NCI-H2029 (cell line): ENCODE measurements at places on chromosomes 7 and 10.

- DNase-seq, result no peak
Measured at GRCh38 chr10:8981277-8981676, 926.8 kb downstream of the GATA3 start.

- DNase-seq, result no peak
Measured at GRCh38 chr10:35545878-35546590, 59.1 kb upstream of the GJD4 start.

GRCh38 chr10:124239696-124240095 lies 146.3 kb upstream of the CHST15 start:
- DNase-seq, result no peak

DNA sequence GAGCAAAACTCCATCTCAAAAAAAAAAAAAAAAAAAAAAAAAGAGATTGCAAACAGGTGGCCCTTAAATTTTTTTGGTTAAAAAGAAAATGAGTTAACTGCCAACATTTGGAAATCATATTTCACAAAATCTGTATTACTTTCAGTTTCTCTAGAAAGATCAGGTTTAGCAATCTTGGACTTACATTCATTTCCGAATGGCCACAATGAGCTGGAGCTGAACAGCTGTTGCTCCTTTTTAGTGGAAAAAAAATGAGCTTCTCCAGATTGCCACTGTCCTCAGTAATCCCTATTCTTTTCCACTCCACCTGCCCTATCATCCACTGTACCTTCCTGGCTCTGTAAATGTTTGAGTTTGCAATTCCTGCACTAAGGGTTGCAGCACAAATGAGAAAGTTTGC lies 43.6 kb downstream of the RAB11FIP2 start:
- DNase-seq, result no peak

GRCh38 chr10:95241533-95241932 lies 47.5 kb downstream of the ACSM6 start:
- peak; percentile 85 for DNase-seq

- DNase-seq, result no peak
Measured at GRCh38 chr7:130293521-130293920, 560 bp downstream of the CPA4 start.

GRCh38 chr7:13169356-13169755 lies 481.9 kb downstream of the ARL4A start:
- no peak for DNase-seq

DNA sequence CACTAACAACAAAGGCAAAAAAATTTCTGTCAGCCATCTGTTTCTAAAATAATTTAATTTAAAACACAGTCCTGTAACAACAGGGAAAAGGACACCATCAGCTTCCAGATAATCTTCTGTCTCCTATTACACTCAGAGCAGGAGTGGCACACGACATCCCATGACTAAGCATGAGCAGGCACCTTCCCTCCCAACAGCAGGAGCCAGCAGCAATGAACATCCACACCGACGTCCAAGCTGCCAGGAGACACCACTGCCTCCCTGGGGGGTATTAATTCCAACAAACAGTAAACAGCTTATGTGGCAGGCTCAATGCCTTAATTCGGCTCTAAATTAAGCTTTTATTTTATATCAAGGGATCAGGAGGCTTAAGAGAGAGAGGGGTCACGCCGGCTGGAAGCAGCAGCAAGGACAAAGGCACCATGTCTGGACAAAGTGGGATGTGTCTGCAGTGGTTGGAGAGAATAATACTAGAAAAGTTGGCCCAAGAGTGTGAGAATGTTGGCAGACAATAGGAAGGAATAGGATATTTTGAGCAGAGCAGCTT lies 45.7 kb downstream of the KIAA1549 start:
- DNase-seq, result peak; percentile 68

DNA sequence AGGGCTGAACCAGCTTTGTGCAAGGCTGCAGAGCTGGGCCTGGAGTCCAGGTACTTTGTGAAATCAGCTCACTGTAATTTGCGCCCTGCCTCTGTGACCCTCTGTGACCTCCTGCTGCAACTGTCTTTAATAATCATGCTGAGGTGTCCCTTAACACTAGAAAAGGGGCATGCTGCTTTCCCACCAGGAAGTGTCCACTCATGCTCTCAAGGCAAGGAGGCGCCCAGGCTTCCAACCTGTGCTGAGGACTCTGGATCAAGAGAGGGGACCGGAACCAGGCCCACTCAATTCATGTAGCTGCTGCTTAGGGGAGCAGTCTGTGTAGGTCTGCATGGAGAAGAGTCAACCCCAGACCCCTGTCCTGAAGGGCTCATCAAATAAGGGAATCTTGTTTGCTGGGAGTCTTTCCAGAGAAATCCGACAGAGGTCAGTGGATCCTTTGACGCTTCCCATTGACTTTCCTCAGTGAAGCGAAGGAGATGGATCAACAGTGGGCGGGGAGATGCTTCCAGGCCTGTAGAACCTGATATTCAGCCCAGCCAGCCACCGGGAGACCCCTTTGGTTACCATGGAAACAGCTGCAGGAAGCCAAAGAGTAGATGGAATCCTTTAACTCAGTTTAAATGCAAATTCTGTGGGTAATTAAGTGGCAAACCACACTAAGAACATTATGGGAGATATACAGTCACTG lies 945.9 kb downstream of the GRID1 start:
- DNase-seq, result no peak

DNA sequence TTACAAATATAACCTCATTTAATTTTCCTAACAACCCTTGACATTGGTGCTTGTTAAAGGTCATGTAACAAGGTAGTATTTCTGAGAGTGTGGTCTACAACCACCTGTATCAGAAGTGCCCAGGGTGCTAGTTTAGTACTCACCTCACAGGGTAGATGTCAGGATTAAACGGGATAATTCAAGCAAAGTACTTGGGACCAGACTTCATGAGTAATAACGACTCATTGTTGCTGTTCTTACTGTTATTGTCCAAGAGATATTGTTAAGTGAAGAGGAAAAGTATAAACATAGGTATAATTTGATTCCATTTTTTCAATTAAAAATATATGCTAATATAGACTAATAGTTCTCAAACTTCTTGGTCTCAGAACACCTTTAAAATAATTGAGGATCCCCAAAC lies 179.3 kb downstream of the WNT2 start:
- DNase-seq, result no peak

DNA sequence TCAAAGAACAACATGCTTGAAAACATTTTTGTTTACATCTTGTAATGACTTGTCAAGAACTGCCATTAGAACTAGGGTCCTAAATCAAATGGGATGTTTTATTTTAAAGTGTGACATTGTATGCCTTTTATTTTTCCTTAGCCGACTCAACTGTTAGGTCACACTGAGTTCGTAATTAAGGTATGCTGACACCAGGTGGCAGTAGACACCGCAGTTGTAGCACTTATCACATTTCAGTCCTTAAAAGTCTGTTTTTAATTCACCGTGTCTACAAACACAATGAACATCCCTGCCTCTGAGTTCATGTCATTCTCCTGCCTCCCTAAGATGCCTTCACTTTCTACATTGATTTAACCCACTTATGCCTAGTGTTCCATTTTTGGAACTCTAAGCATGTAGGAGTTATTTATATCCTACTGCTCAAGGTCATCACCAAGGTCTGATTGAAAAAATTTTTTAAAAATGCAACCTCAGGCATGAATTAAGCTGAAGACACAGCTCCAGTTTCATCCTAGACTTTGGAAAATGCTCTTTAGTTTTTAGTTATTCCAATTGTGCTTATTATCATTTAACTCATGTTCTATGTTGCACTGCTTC lies 186.1 kb downstream of the BMPER start:
- peak; percentile 14 for DNase-seq

GRCh38 chr7:100488333-100489095 lies 4.8 kb downstream of the NYAP1 start:
- no peak for DNase-seq

DNA sequence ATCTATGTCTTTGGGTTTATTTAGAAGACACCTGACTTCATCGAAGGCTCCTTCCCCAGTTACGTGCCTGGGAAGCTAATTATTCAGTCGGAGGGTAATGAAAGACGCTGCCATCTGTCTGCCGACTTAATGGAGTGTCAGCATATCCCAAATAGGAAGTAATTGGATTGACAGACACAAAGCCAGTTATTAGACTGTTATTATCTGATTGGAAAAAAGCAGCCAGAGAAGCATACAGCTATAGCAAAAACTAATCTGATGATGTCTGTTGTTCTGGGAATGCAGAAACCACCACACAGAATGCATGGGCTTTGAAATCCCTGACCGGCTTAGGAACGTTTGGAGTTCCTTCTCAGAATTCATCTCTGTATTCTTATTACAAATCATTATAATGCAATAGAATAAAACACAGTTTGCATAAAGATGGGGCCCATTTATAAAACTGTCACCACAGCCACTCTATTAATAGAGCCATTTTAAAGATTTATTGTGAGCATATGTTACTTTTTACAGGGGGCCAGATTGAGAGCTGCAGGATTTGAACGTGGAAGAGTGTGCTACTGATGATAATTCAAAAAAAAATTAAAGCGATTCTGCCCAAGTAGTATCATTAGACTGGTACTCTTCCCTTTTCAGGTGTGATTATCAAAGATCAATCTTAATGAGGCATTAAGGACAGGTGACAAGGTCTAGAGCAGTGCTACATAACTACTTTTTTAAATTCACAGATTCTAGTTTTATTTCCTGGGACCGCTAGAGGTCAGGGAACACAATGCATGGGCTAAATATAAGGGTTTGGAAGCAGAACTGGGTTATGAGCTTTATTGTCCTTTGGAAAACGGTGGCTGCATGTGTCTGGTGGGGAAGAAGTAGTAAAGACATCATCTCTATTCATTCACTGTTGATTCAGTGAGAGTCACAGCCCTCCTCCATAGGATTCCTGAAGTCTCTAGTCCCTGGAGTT lies 330.1 kb upstream of the LRGUK start:
- no peak for DNase-seq

GRCh38 chr10:129495698-129496097 lies 28.7 kb downstream of the MGMT start:
- DNase-seq, result no peak

DNA sequence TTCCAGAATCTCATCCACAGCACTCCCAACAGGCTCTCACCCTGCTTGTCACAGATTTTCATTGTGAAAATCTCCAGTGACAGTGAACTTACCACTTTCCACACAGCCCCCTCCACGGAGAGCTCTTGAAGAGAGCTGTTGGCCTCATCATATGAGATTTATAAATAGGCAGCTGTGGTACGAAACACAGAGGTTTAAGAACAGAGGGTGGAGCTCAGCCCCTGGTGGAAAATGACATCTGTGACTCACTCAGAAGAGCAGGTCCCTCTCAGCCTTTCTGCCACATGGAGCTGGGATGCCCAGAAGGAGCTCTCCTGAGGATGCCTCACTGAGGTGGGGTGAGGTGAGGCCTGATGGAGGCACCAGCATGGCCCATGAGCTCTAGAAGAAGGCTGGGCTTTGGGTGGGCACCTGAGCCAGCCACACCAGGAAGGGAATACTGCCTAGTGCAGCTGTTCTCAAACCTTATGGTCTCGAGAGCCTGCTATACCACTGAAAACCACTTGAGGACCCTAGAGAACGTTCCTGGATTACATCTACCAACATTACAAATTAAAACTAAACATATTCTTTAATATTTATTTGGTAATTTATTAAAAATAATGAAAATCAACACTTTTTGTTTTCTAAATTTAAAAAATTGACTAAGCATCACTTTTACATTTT lies 25.8 kb upstream of the EEPD1 start:
- no peak for DNase-seq

DNA sequence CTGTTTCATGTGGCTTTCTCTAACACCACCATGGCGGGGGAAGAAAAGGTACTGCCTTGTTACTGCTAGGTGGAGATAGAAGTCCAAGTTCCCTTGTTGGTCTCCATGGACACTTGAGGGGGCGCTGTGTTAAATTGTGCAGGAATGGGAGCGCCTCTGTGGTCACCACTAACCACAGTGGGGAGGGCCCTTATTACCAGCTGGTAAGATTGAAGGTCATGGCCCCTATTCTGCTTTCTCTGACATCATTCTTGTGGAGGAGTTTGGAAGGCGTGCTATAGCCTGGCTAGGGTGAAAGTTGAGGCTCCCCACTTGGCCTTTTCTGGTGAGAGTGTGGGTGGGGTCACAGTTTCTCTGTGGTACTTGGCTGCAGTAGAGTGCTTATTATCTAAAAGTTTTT lies 14.9 kb upstream of the MXI1 start:
- DNase-seq, result no peak

DNA sequence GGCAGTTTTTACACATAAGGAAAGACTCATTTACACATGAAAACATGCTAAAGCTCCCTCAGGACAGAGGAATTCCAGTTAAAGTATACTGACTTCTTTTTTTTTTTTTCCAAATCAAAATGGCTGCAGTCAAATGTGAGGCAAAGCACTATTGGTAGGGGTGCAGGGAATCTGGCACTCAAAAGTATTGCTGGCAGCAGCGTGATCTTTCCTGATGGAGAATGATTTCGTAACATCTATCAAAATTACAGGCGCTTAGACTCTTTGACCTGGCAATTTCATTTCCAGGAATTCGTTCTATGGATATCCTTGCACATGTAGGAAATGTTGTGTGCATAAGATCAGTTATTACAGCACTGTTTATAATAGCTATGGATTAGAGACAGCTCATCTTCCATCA lies 65.7 kb downstream of the VSTM4 start:
- DNase-seq, result no peak
